Stimulated activated CD4-positive, alpha-beta T cell treated with anti-CD3 and anti-CD28 coated beads, Interleukin-1b, Interleukin-23, amount 100 ng/mL, for 1 hour (primary cell): ENCODE measurements at places on chromosomes 12 and 14.

GRCh38 chr14:54548491-54548890 is 18.4 kb upstream of the SAMD4A start:
- DNase-seq: no peak

DNA sequence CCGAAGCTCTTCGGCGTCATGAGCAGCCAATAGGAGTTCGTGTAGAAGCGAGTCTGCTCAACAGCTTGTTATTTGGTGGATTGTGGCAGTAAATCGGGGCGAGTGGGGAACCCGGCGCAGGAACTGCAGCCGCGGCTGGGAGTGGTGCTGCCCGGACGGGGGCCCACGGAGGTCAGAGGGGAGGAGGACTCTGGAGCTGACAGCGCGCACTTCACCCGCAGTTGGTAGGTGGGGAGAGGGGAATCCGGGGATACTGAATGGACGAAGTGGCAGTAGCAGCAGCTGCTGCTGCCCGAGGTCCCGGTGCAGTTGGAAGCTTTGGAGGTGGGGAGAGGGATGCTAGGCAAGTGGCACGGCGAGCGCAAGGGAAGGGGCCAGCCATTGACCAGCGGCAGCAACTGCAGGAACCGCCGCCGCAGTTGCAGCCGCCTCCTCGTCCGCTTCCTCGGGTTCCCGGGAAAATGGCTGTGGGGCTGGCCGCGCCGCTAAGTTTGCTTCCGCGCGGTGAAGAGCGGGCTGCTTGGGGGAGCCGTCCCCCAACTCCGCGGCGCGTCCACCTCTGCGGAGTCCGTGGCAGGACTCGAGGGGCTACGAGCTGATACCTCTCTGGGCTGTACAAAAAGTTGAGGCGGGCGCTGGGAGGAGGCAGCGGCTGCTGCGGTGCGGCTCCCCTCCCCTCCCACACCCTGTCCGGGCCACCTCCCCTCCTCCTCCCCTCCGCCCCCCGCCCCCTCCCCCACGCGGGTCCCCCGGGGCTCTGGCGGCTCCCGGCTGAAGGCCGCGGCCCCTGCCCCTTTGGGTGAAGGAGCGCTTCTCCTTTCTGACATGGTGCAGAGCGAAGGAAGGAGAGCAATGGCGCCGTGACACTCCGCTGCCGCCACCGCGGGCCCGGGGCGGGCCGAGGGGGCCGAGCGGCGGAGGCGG is at the start of gene ARID4A:
Gene ARID4A (plus strand): TSS at position 79 of the 924 bp plus-strand sequence. CDS start 1,300 bp downstream, outside the sequence.
- DNase-seq: no peak

DNA sequence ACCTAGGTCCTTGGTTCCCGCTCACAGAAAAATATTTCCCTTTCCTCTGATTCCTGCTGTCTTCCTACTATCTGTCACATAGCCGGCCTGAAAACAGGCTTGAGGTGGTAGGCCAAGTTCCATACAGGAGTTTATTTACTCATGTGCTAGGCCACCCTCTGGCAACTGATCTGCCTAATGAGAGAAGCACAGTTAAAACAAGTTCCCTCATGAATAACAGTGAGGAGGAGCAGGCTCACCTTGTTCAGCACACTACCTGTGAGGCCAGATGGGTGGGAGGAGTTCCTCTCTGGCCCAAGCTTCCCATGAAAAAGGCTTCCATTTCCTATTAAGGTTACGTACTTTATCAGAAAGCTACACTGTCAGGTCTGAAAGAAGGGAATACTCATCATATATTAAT is 206.0 kb downstream of the MYRFL start:
- DNase-seq: no peak

DNA sequence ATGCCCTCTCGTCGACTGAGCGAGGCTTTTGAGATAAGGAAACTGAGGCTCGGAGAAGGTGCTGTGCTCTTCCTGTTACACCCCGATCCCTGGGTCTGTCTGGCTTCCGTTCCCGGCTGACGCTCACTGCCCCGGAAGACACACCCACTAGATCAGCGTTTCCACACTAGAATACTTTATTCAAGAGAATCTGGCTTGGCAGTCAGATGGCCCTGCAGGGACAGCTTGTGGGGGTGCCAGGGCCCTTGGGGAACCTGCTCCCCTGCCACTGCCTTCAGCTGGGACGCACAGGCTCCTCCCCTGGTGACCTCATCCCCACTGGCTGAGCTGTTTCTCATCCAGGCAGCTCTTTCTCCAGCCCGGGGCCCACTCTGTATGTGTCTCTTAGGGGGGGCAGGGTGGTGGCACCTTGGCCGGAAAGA is 13.7 kb downstream of the PGF start:
- DNase-seq: peak; percentile 37

DNA sequence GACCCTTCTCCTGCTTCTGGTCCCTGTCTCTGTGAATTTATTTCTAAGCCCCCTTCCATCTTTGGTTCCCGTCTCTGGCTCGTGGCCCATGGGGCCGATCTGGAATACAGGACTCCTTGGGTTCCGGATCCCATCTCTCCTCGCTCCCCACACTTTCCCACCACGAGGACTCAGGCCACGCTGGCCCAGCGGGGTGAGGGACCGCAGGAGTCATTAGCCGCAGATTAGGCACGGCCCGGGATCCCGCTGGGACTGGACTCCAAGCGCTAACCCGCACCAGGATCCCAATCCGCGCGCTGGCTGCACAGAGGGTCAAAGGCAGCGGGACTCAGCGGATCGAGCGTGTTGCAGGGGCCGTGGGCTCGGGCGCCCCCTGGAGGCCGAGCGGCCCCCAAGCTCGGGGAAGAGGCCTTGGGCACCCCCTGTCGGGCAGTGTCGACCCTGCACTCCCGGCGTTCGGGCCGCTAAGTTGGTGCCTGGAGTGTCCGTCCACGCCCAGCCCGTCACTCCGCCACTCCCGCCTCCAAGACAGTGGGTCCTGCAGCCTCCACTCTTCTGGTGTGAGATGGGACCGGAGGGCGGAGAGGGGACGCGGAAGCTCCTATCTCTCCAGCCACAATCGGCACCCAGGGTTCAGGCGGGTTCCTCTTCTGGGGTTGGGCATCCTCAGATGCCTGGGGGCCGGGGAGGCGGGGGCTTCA is 9.5 kb downstream of the SHMT2 start:
- DNase-seq: peak; percentile 87

- DNase-seq: no peak
These were observed 154.2 kb upstream of the PRMT8 start for GRCh38 chr12:3336606-3337311.

GRCh38 chr12:111529424-111530368 is 69.4 kb downstream of the ATXN2 start:
- peak; percentile 36 for DNase-seq
